Activated T-helper 1 cell treated with Interleukin-2 at 50 U/mL for 16 hours (primary cell): ENCODE measurements at places on chromosomes 4 and X.
A peak's percentile ranks its signal among the peaks of the same experiment; 100 is the strongest.

GRCh38 chrX:30302956-30303355 is 6.2 kb downstream of the NR0B1 start:
- DNase-seq: no peak

DNA sequence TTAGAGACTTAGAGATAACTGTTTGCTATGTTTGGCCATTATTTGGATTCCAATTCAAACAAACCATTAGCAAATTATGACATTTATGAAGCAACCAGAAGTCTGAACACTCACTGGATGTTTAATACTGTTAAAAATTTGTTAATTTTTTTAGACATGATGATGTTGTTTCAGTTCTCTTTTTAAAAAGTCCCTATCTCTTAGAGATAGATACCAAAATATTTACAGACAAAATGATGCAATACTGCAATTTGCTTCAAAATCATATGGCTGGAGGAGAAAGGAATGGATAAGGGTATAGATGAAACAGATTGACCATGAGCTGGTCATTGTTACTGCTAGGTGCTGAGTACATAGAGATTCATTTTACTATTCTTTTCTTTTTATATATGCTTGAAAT is 534.6 kb downstream of the BCOR start:
- DNase-seq: no peak

- peak; percentile 8 for DNase-seq
These were observed at the start of gene SCML2 for GRCh38 chrX:18354369-18355223. Gene SCML2 (minus strand): TSS chrX:18354688. CDS start chrX:18334071, 20,617 bp downstream.

DNA sequence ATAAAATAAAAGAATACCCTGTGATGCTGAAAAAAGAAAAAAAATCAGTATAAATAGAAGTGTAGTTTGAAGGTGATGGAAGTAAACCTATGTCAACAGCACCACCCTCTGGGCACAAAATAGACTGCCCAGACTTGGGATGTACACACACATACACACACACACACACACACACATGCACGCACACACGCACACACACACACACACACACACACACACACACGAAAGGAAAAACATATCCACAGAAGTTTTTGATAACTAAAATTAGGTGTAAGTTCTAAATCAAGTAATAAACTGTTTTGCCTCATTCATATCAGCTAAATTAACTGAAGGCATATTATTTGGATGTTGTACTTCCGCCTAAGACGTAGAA is 40.5 kb downstream of the ANXA5 start:
- DNase-seq: no peak

- DNase-seq: no peak
These were observed at the start of gene KDR for GRCh38 chr4:55125087-55125721. Gene KDR (minus strand): TSS chr4:55125595. CDS start chr4:55125293, 302 bp downstream.

DNA sequence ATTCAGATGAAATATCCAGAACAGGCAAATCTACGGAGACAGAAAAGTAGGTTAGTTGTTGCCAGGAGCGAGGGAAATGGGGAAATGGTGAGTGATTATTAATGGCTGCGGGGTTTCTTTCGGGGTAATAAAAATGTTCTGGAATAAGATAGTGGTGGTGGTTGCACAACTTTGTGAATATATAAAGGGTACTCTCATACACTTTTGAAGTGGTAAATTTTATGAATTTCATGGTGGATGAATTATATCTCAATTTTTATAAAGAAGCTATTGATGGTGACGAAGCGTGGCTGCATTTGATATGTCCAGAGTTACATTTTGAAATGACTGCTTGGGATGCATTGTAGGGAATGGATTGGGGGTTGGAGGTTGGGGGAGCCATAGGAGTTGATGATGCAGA is 16.3 kb downstream of the FAM47E start:
- no peak for DNase-seq

GRCh38 chrX:42837747-42838146 is 59.8 kb upstream of the PPP1R2C start:
- DNase-seq: no peak

DNA sequence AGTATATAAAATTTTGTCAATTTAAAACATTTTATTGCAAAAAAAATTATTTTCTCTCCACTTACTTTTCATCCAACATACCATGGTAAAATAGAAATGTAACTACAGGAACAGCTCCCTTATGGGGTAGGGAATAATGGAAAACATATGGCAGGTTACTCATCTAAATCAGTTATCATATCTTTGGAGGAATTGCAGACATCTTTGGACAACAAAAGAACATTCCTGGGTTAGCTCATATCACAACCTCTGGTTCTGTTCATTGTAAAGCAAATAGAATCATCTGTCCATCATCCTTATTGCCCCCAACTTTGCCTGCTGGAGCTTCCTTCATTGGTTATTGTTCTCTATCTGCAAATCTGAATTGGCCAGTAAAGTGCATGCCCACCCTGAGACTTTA is 387.5 kb upstream of the GRID2 start:
- no peak for DNase-seq

- no peak for DNase-seq
These were observed 1042.3 kb downstream of the FSTL5 start for GRCh38 chr4:161121451-161121850.

GRCh38 chr4:76570141-76570973 is 135.3 kb downstream of the SHROOM3 start:
- no peak for DNase-seq

GRCh38 chr4:127055357-127055756 is 577.4 kb upstream of the INTU start:
- no peak for DNase-seq

DNA sequence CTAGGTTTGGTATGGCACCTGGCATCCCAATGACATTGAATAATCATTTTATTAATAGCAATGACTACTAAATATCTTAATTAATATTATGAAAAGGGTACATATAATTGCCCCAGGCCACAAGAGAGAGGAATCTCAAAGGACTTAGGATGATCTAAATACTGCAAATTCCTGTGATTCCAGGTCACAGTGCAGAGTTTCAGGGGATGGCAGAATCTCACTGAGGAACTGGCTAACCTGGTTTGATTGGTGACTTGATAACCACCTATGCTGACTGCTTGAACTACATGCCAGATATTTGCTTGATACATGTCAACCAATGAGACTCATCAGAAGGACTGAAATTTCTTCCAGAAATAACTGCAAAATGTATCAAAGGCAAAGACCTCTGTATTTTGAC is 37.2 kb downstream of the BTC start:
- no peak for DNase-seq

DNA sequence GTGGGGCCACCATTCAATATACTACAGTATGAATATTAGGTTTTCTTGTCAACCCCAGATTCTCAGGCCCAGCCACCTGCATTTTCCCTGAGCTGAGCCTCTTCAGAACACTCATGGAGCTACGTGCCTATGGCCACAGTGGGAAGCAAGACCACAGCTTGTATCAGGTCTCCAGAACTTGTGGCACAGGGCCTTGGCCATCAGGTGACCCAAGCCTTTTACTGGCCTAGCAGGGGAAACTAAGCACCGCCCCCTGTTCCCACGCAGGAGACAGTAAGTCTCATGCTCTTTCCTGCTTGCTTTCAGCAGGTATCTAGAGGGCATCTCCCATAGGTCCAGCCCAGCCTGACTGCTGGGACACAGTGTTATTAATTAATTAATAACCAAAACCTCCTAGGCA is 138.4 kb upstream of the MAMLD1 start:
- no peak for DNase-seq

DNA sequence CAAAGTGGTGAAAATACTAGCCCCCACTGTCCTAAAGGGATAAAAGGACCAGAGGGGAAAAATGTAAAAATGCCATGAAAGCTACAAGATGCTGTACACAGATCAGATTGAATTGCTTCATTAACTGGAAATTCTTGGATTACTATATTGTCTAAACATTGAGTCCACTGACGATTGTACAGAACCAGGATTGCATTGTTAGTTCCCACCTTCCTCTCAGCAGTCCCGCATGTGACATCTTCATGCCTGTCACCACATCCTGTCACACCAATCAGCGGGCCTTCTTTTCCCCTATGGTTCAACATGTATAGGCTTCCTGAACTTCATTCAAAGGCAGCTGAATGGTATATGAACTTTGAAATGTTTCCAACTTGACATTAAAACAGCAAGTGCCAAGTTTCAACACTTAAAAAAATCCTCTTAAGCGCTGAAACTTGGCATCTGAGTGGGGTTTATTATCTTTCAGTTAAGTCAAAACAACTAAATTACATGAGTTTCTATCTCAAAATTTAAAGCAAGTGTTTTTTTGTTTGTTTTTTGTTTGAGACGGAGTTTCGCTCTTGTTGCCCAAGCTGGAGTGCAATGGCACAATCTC is 24.6 kb downstream of the ZRSR2 start:
- DNase-seq: no peak

DNA sequence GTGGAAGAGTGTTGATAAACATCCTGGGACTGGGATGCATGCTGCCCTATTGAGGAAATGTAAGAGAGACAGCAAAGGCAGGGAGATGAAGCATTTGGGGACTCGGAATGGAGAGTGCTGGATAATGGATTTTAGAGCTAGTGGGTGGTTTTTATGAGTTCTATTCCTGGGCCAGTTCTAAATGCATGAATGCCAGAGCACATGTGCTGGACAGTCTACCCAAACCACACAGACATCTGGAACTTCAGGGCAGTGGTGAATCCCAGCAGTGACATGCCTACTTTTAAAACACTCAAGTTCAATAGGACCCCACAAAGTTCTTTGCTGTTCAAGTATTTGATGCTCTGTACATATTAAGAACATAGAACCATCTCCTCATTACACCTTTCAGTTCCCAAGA is 133.9 kb downstream of the CBR4 start:
- DNase-seq: no peak

- no peak for DNase-seq
These were observed 64.3 kb upstream of the GPR174 start for GRCh38 chrX:79080141-79080540.

DNA sequence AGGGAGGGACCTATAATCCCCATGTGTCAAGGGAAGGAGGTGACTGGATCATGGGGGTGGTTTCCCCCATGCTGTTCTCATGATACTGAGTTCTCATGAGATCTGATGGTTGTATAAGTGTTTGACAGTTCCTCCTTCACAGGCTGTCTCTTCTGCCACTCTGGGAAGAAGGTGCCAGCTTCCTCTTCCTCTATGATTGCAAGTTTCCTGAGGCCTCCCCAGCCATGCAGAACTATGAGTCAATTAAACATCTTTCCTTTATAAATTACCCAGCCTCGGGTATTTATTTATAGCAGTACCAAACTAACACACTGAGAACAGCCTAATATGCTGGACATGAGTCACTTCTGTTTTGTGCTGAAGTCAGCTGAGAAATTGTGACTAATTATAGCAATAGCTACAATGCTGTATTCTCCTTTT is 656.9 kb upstream of the CPEB2 start:
- no peak for DNase-seq

DNA sequence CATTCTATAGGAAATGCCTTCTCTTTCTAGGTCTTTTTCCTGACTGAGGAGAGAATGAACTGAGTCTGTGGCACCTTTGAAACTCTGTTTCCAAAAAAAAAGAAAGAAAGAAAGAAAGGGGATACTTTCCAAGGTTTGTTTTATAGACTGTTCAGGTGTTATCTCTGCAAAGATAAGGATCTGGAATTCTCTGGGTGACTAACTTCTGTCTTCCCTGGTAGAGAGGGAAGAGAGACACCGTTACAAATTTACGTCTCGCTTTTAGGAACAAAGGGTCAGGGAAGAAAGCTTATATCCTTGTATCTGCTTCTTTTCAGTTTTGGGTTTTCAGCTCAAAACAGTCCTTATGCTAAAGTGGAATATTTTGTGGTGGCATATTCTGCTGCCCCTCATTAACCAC is 314.1 kb downstream of the RAPGEF2 start:
- DNase-seq: no peak

- DNase-seq: no peak
These were observed 23.4 kb upstream of the ACSL1 start for GRCh38 chr4:184849185-184849584.

DNA sequence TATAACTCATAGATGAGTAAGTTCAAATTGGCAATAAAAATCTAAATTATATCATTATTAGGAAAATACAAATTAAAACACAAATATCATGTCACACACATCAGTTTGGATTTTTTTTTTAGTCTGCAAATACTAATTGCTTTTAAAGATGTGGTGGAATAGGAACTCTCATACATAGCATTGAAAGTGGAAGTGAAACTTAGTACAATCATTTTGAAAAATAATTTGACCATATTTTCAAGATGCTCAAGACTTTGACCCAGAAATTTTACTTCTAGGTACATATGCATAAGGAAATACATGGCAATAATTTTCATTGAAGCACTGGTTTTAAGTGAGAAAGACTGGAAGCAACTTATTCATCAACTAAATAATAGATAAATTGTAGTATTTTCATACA is 147.5 kb upstream of the SMIM31 start:
- no peak for DNase-seq

DNA sequence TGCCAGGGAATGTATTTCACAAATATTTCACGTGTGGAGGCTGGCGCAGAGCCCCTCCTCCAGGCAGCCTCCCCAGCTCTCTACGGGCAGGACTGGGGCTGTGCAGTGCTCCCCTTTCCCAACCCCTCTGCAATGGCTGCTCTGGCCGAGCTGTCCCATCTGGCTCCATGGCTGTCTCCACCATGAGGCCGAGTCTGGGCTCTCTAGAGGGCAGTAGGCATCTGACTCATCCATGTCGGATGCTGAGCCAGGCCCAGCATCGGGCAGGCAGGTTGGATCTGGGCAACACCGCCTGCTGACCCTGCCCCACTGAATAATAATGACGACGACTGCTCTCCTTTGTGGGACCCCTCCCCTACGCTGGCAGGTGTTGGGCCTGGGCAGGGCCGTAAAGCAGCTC is 11.0 kb upstream of the SH3TC1 start:
- DNase-seq: no peak

DNA sequence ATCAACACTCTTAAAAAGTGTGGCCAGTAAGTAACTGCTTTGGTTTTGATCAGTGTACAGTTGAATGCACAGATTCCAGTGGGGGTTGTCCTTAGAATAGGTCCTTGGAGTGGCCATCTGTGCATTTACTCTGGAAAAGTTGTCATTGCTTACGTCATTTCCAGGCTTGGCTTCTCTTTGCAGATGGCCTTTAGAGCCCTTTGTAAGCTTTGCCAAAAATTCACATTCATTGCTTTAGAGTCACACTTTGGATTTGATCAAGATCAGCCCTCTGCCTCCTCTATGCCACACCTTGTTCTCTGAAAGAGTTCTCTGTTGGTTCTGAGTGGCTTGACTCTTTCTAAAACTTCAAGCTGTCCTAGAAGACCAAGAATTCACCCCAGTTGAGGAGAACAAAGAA is 83.9 kb downstream of the MAMLD1 start:
- no peak for DNase-seq

DNA sequence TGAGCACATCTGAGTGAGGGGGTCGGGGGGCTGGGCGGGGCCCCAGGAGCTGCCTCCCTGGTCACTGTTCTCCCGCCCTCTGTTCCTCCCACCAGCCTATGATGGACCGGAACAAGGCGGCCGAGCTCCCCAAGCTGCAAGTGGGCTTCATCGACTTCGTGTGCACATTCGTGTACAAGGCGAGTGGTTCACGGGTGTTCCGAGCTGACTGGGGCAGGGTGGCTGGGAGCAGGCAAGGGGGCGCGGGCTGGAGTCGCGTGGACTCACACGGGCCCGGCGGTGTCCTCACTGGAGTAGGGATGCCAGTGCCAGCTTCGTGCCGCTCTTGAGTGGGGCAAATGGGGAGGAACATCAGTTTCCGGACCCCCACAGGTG is 7.7 kb downstream of the ATP5ME start:
- DNase-seq: no peak

- DNase-seq: no peak
These were observed 842.6 kb downstream of the TECRL start for GRCh38 chr4:63566658-63567057.

GRCh38 chr4:9946170-9946569 is 75.1 kb downstream of the SLC2A9 start:
- DNase-seq: no peak

- DNase-seq: no peak
These were observed 29.4 kb upstream of the NEUROG2 start for GRCh38 chr4:112545346-112545745.

- no peak for DNase-seq
These were observed 82.9 kb downstream of the LAS1L start for GRCh38 chrX:65451663-65452062.
